H1 (cell line): ENCODE measurements at places on chromosomes 12 and 14.

- H3K4me3 ChIP-seq, result no peak overlapping the region
- DNase-seq, result no peak
- no peaks in the 10 kb centered on the region for H3K27me3 ChIP-seq
- no peaks in the 10 kb centered on the region for H3K36me3 ChIP-seq
Measured at GRCh38 chr14:23704890-23705289, 68.7 kb downstream of the DHRS2 start.

DNA sequence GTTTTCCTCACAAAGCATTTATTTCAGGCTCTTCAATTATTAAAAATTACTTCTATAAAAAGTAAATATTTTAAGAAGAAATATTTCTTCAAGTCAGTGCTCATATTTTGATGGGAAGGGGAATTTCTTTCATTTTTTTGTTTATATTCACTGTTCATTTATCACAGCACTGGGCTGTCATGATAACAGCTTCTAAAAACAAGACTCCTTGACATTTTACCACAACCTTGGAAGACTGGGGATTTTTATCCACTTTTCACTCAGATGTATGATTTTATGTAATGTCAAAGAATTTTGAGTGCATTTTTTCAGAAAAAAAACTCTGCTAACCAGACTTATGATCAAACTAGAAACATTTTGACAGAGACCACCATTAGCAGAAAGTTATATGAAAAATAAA lies 149.7 kb downstream of the PHLDA1 start:
- DNase-seq, result no peak
- no peak overlapping the region for H3K27ac ChIP-seq
- no peak overlapping the region for H3K4me3 ChIP-seq

- no peak for DNase-seq
- no peak overlapping the region for H3K27ac ChIP-seq
- no peak overlapping the region for H3K4me3 ChIP-seq
- no peaks in the 10 kb centered on the region for H3K36me3 ChIP-seq
Measured at GRCh38 chr14:47300796-47301195, 374.6 kb downstream of the MDGA2 start.

GRCh38 chr12:41967668-41968500 lies 176.8 kb downstream of the GXYLT1 start:
- no peaks in the 10 kb centered on the region for H3K27me3 ChIP-seq
- no peak overlapping the region for H3K4me3 ChIP-seq
- H3K27ac ChIP-seq, result no peak overlapping the region
- DNase-seq, result peak; percentile 58

GRCh38 chr14:55589171-55589570 lies 9.2 kb downstream of the KTN1 start:
- no peak for DNase-seq
- no peaks in the 10 kb centered on the region for H3K27me3 ChIP-seq
- H3K4me3 ChIP-seq, result no peak overlapping the region
- H3K4me1 ChIP-seq, result peaks cover 2% of the 10 kb centered on the region
- H3K36me3 ChIP-seq, result no peaks in the 10 kb centered on the region

DNA sequence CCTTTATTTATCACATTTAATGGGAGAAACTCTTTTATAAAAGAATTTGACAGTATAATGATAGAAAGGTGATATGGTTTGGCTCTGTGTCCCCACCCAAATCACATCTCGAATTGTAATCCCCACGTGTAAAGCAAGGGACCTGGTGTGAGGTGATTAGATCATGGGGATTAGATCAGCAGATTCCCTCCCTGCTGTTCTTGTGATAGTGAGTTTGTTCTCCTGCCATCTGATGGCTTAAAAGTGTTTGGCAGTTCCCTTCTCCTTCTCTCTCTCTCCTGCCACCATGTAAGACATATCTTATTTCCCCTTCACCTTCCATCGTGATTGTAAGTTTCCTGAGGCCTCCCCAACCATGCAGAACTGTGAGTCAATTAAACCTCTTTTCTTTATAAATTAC lies 1110.3 kb downstream of the FLRT2 start:
- no peaks in the 10 kb centered on the region for H3K4me1 ChIP-seq
- H3K27ac ChIP-seq, result no peak overlapping the region
- H3K36me3 ChIP-seq, result no peaks in the 10 kb centered on the region
- DNase-seq, result no peak
- no peak overlapping the region for H3K4me3 ChIP-seq
- H3K27me3 ChIP-seq, result no peaks in the 10 kb centered on the region

DNA sequence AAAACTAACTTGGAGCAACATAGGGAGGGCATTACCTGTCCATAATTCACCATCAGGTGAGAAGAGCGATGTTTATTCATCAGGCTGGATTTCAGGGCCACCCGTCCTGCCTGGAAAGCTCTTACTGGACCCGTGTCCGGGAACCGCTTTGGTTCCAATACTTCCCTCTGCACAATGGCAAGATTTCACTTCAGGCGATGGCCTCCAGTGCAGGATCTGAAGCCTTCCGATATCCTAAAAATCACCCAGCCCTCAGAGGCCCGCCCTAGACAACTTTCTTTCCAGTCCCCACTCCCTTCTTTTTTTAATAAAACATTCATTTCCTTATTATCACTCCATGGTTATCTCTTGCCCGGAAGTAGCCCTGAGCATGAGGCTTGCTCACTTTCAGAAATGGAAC lies 92.5 kb downstream of the BCL11B start:
- H3K27ac ChIP-seq, result no peak overlapping the region
- DNase-seq, result no peak
- H3K36me3 ChIP-seq, result no peaks in the 10 kb centered on the region
- H3K4me1 ChIP-seq, result no peaks in the 10 kb centered on the region
- no peak overlapping the region for H3K4me3 ChIP-seq
- no peaks in the 10 kb centered on the region for H3K27me3 ChIP-seq

DNA sequence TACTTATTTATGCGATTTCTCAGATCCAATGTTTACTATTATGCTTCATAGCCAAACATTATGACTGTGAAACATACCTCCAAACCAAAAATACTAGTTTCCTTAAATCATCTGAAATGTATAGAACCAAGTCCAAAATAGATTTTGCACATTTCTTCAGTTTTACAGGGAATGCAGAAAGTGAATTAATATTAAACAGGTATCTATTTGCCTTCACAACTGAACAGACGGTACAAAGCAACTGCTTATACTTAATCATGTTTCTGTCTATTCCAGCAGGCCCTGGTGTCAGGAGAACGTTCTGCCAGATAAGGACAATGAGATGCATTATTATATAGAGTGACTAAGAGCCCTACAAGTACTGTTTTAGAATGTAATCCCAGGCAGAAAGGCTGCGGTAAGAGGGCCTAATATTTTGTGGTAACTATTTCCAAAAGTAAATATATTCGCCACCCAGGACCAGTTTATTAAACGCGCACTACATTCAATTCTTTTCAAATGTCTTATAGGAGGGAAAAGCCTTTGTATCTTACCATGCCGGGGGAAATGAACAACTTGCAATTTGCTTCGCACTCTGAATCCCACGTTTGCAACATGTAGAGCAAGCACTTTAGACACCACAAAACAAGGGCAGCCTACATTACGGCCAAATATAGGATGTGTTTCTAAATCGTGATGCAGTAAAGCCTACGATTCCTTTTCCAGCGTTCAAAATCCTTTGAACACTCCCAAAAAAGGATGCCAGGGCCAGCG lies 1.5 kb downstream of the CORO1C start:
- peaks cover 6% of the 10 kb centered on the region; the same call in 1 of the 2 replicates for H3K4me1 ChIP-seq
- peak overlapping the region; percentile 58; the same call in 1 of the 2 replicates for H3K27ac ChIP-seq
- DNase-seq, result no peak
- H3K27me3 ChIP-seq, result no peaks in the 10 kb centered on the region
- H3K36me3 ChIP-seq, result no peaks in the 10 kb centered on the region
